ENCODE measurements at places on chromosomes 12 and 14.

GRCh38 chr12:24625103-24625502 lies 323.8 kb downstream of the BCAT1 start:
- no peak for DNase-seq

GRCh38 chr12:25692115-25693035 lies 139.3 kb upstream of the LMNTD1 start:
- no peak for DNase-seq

GRCh38 chr12:104858611-104859543 lies 99.2 kb downstream of the SLC41A2 start:
- DNase-seq: no peak

- DNase-seq: peak; percentile 62
Observed at GRCh38 chr12:89353823-89354611, 1.7 kb upstream of the DUSP6 start.

- DNase-seq: no peak
Observed at GRCh38 chr14:32709027-32709426, 229.7 kb upstream of the NPAS3 start.

GRCh38 chr14:77009014-77009413 lies 19.5 kb downstream of the IRF2BPL start:
- no peak for DNase-seq

DNA sequence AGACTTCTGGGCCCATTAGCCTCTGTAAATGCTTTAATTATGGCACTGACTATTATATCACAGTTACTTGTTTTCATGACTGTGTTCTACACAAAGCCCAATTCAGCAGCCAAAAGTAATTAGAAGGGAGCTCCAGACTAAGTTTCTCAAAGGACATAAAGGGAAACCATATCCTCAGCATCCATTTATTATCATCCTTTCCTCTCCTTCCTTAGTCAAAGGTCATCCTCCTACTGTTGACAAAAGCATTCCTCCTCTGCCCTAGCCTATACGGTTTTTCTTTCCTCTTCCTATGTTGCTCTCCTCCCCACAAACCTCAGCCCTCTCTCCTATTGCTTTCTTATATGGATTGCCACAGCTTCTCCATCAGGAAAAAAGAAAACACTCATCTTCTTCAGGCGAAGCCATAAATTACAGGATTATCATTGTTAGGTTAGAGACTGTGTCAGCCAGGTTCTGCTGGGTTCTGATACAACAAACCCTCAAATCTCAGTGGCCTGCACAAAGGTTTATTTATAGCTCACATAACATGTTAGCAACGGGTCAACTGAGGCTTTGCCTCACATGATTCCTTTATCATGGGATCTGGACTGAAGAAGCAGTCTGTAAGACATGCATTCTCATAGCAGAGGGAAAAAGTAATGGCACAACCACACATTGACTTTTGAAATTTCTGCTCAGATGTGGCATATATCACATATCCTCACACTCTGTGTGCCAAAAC lies 207.2 kb downstream of the SLC5A8 start:
- DNase-seq: no peak

DNA sequence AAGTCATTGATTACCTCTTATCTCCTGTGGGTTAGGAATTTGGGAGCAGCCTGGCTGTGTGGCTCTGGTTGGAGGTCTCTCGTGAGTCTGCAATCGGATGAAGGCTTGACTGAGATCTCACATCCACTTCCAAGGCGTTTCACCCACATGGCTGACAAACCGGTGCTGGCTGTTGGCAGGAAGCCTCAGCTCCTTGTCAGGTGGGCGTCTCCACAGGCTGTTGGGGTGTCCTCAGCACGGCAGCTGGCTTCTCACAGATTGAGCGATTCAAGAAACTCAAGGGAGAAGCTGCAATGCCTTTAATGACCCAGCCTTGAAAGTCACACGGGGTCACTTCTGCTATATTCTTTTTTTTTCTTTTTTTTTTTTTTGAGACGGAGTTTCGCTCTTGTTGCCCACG lies 28.6 kb upstream of the CORO1C start:
- no peak for DNase-seq

- no peak for DNase-seq
Observed at GRCh38 chr14:60862283-60862682, 118.6 kb downstream of the TRMT5 start.
